ENCODE measurements at places on chromosomes 11 and 22. TPM values are rescaled to one million over a fixed set of nuclear protein-coding genes. Genes with fewer than 3 reads are reported as not detected.

The NLRP14 gene
- total RNA-seq: 0.13 TPM

The MGAT3 gene
- total RNA-seq: 0.13 TPM

The CLMP gene
- 9.7 TPM for total RNA-seq

The PKNOX2 gene
- not detected for total RNA-seq

Data from bronchial epithelial cell (primary cell).